A549 treated with CpdA at 1 μM for 4 hours (cell line): ENCODE measurements at places on chromosomes 4 and X. TPM values are rescaled to one million over a fixed set of nuclear protein-coding genes. Genes with fewer than 3 reads are reported as not detected.

The PITX2 gene
- total RNA-seq: 0.52 to 1.4 TPM (median 1.3 TPM) in 5 replicates

The XIAP gene
- 22.5 to 42.3 TPM (median 27.7 TPM) in 5 replicates for total RNA-seq

The PDGFC gene
- total RNA-seq: 1.8 to 3.7 TPM (median 3.2 TPM) in 5 replicates

The ASB11 gene
- total RNA-seq: 0.03 TPM in 1 of 5 replicates, not detected in the others

The GALNT7 gene
- 24.6 to 34.2 TPM (median 27.0 TPM) in 5 replicates for total RNA-seq

The FAM241A gene
- 0.74 to 1.1 TPM (median 0.95 TPM) in 5 replicates for total RNA-seq

The TMEM129 gene
- total RNA-seq: 15.8 to 26.7 TPM (median 22.5 TPM) in 5 replicates

The MAB21L2 gene
- not detected in 5 replicates for total RNA-seq
